ENCODE measurements at places on chromosomes 5 and 9.

GRCh38 chr9:83280790-83281189 is 217.8 kb upstream of the RASEF start:
- no peak for DNase-seq

GRCh38 chr9:71920456-71921189 is 9.2 kb downstream of the C9orf85 start:
- no peak for DNase-seq

- DNase-seq = no peak
Observed at GRCh38 chr5:152933056-152933455, 528.0 kb upstream of the NMUR2 start.

- no peak for DNase-seq
Observed at GRCh38 chr5:180521101-180521500, 26.9 kb downstream of the CNOT6 start.

- no peak for DNase-seq
Observed at GRCh38 chr9:98880311-98881015, 63.2 kb upstream of the COL15A1 start.

DNA sequence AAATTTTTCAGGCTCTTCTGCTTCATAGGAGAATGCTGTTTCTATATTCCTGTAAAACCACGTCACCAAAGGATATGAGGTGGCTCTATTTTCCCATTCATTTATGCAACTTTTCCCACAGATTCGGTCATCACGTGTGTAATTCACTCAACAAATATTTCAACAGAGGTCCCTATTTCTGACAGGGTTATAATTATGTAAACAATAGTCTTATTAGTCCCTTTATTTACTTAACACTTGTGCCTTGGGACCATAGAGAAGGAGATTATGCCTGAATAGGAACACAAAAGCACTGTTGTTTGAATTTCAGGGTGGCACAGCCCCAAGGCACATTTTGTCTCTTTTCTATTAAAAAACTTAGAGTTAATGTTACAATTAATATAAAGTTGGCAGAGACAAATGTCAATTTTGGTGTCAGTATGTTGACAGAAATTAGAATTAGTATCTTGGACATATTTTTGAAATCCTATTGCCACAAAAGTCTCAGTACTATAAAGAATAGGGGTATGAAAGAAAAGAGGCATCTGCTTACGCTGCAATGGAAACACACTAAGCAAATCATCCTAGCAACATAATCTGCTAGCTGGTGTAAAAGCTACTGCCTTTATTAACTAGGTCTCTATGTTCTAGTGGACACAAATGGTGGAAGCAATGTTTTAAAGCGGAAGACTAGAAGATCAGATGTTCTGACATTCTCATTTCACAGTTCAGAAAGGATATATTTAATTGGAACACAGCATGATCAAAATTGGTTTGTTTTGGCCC is 229.1 kb upstream of the TBCA start:
- no peak for DNase-seq

DNA sequence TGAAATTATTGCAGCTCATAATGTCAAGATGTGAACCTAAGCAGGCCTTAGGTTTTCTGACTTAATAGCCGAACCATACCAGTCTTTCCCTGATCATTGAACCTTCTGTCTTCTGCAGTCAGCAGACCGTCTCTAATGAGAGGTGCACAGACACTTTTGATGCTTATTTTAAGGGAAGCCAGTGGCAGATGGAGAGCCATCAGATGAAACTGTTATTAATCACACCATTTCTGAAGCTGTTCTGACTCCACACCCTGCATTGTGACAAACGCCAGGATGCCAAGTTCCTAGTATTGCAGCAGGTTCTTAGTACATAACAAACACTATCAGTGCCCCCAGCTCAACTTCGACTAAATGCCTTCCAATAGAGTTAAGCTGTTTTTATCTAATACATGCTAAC is 43.0 kb downstream of the PIK3R1 start:
- no peak for DNase-seq

DNA sequence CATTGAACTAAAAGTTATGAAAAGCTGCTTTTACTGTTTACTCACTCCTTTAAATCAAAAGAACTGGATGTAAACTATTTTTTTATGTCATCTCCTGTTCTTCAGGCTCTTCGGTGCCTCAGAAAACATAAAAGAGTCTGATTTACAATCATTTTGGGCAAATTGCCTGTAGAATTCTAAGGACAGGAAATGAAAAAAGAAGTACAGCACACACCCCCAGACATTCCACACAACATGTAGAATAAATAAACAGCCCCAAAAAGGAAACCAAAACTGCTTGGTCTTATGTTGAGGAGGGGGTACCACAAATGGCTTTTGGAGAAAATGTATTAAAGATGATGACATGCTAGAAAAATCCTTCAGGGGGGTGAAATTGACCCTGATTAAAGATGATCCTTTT is 57.2 kb downstream of the ITGA1 start:
- peak; percentile 50 for DNase-seq

DNA sequence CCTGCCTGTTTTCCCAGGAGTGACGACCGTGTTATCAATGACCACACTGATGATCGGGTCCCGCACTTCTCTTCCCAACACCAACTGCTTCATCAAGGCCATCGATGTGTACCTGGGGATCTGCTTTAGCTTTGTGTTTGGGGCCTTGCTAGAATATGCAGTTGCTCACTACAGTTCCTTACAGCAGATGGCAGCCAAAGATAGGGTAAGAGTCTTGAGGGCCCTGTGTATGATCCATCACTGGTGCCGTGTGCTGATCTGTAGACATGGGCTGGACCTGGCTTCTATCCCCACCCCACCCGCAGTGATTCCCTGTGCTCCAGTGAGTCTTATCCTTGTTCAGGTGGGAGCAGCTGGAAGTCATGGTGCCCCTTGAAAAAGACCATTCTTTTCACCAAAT is 26.0 kb downstream of the GABRP start:
- DNase-seq = no peak

DNA sequence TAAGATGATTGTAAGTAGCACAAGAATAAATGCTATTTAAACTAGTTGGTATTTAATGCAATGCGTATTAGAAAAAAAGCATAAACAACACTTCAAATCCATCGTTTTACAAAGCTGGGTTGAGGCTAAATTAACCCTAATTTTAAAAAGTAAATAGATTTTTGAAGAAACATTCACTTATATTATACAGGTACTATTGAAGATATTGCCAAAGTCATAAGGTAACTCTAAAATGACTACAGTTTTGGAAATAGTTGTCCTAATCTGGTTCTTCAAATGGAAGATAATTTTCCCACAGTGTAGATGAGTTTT is 20.1 kb downstream of the SLC38A9 start:
- DNase-seq = no peak

DNA sequence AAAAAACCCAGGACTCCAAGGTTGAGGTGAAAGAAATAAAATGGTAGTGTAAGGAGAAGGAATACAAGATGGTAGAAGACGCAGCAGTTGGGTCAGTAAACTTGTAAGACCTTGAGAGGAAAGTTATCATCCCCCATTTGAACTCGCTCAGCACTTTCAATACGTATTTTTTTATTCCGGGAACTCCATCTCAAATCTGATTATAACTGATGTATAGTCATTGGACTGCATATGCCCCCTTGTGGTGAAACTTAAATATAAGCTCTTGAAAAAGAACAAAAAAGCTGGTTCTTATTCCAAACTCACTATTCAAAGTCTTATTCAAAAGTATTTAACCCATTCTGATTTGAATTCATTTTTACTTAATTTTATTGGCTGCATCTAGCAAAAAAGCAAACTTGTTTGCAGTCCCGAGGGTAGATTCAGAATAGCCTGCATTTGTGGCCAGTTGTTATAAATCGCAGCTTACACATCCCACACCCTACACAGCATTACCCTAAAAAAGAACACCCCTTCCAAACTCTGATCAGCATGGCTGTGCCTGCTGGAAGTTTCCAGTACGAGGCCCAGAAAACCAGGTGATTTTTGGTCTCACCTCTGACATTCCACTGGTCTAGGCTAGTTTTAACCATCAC is 118.0 kb downstream of the ESM1 start:
- peak; percentile 57 for DNase-seq

DNA sequence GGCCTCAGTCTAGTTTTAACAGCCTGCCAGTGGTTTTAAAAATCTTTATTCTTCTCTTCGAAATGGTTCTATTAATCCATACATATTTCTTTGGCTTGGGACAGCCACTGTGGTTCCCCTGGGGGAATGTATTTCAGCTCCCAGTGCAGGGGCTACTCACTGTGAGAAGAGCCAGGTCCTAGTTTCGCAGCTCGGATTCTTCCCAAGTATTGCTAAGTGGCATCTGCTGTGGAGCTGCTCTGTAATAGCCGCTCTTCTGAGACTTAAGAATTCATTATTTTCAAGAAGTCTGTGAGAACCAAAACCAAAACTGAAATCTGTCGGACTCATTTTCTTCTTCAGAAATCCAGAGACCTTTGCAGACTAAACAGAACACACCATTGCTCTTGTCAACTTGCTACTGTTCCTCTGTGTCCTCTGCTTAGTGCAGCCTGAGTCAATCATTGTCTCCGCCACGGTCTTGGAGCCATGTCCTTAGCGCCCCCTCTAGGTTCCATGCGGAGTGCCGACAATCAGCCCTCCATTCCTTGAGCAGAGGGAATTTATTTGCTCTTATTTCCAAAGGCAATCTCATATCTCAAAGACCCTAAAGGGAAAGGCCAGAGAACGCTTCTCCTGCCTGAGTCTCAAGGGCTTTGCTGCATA is 478.2 kb downstream of the SPATA31D1 start:
- DNase-seq = no peak

DNA sequence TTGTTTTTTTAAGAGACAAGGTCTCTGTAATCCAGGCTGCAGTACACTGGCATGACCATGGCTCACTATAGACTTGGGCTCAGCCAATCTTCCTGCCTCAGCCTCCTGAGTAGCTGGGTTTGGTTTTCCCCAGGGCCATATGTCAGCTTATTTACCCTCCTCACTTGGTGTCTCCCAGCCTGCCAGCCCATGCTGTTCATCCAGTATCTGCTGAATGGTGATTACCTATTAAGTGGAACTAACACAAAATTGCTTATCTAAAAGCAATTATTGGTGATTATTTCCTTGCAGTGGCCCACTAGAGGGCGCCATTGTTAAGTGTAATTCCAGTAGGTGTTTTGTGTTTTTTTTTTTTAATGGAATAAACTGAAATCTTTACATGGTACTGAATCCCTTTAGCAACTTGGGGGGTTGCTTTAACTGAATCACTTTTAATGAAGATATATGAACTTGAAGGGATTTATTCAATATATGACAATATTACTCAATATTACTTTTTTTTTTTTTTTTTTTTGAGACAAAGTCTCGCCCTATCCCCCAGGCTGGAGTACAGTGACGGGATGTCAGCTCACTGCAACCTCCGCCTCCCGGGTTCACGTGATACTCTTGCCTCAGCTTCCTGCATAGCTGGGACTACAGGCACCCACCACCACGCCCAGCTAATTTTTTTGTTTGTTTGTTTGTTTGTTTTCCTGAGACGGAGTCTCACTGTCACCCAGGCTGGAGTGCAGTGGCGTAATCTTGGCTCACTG is 13.8 kb downstream of the EXOSC2 start:
- no peak for DNase-seq
